ENCODE measurements at places on chromosomes 12 and 14.

- DNase-seq: peak; percentile 8
Observed at GRCh38 chr12:9084417-9084816, 31.3 kb downstream of the A2M start.

GRCh38 chr12:131853832-131854797 is 25.9 kb downstream of the MMP17 start:
- no peak for DNase-seq

DNA sequence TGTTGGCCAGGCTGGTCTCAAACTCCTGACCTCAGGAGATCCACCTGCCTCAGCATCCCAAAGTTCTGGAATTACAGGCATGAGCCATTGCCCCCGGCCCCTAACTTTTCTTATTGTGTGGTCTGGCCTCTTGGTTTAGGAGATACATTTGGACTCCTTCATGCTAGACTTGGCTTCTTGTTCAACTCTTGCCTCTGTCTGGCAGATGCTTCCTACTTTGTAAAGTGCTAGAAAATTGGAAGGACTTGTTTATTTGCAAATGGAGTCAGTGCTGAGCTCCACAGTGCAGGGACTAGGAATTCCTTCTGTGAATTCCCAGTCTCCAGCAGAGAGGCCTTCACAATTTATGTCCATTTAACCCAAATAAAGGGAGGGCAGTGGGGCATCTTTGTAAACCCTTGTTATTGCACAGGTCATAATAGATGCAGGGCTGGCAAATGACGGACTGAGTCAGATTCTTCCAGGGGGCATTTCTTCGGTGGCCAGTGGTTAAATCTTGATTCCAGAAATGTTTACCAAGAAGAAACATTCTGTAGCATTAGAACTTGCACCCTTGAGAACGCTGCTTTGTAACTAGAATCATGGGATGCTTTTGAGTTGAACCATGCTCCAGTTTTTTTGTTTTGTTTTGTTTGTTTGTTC is 73.8 kb upstream of the TBX3 start:
- no peak for DNase-seq

- DNase-seq: peak; percentile 18
Observed at GRCh38 chr12:64500394-64500793, 48.5 kb downstream of the TBK1 start.

- no peak for DNase-seq
Observed at GRCh38 chr12:116990971-116991966, 80.5 kb downstream of the FBXW8 start.

- DNase-seq: no peak
Observed at GRCh38 chr14:35395283-35395682, 9.3 kb downstream of the NFKBIA start.

DNA sequence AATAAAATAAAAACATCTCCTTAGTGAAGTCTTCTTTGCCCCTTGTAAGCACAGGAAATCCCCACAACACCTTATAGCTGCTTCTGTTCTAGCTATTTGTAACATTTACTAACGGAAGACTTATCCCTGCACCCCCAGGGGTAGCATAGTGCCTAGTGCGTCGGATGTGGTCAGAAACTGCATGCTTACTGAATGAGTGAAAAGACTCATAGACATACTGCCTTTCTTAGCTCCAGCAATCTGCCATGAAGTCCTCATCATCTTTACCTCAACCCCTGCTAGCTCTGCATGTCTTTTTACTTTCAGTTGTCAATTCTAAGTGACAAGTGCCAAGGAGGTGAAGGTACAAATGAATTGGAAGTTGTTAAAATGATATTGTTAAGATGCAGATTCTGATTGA is 12.9 kb downstream of the RIOX1 start:
- DNase-seq: no peak

DNA sequence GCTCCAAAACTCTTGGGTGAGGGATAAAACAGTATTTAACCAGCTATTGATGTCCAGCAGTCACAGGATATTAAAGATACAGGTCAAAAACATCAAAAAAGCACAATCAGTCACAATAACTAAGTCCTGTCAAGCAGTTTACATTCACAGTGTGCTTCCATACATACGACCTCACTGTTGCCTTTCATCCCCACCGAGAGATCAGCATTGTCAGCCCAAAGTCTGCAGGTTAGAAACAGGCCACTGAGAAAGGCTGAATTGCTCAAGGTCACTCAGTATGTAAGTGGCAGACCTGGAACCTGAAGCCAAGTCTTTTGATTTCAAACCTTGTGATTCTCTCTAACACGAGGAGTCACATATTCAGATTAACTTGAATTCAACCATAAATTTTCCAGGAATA is 124.9 kb downstream of the GXYLT1 start:
- DNase-seq: no peak

DNA sequence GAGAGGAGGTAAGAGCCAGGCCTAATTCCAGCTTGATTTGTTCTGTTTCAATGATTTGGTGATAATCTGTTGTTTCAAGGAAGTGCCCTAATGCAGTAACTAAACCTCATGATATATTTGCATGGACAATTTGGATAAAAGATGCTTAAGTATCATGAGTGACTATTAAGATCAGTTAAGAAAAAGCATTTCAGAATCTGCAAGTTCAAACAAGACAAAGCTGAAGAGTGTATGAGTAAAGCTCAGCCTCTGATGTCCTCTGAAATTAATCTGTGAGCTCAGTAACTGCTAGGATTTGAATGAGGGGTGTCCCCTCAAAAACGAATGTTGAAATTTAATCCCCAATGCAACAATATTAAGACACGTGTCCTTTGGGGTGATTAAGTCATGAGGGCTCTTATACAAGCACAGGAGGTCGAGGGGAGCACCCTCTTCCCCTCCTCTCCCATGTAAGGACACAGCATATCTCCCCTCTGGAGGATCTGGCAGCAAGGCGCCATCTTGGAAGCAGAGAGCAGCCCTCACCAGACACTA is 949.2 kb downstream of the GALC start:
- no peak for DNase-seq

GRCh38 chr12:2319737-2320506 is 267.1 kb downstream of the CACNA1C start:
- DNase-seq: no peak

- DNase-seq: peak; percentile 92
Observed at GRCh38 chr12:120720234-120720986, 5.2 kb upstream of the ACADS start.

- DNase-seq: peak; percentile 81
Observed at GRCh38 chr12:54439521-54440255, 20.6 kb upstream of the ITGA5 start.

GRCh38 chr12:120075034-120075616 is 41.4 kb downstream of the RAB35 start:
- peak; percentile 20 for DNase-seq

- no peak for DNase-seq
Observed at GRCh38 chr14:23518709-23519108, 32.9 kb downstream of the ZFHX2 start.

- no peak for DNase-seq
Observed at GRCh38 chr12:101862245-101862644, 15.1 kb upstream of the DRAM1 start.

DNA sequence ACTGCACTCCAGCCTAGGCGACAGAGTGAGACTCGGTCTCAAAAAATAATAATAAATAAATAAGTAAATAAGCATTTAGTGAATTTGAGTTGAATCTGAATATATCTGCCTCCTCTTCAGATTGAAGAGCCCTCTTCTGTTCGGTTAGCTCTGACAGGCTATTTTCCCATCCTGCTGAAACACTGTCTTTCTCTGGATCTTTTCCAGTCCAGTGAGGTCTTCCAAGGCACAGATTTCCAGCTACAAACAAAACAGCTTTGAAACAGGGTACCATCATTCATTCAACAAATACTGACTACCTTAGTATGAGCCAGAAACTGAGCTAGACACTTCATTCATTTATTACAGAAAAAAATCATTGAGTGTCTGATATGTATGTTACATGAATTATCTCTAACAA is 7.2 kb upstream of the SPRYD3 start:
- DNase-seq: no peak

GRCh38 chr12:31714406-31715271 is 14.2 kb downstream of the AMN1 start:
- no peak for DNase-seq

GRCh38 chr14:75631453-75631831 is 29.2 kb downstream of the ERG28 start:
- DNase-seq: no peak

- no peak for DNase-seq
Observed at GRCh38 chr14:101772770-101773169, 11.3 kb downstream of the PPP2R5C start.

DNA sequence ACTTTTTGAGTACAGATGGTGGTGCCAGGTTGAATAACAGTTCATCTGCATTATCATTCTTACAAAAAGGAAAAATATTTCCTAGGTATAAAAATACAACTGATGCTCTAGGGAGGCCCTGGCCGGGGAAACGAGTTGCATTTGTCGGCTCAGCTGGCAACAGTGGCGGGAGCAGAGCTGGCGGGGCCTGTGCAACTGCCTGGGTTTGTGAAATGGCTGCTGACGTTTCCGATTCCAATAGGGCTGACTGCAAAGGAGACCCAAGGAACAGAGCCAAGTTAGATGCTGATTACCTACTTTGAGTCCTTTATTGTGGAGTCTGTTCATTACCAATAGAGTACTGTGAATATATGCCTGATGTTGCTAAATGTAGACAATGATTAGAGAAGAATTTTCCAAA is 25.8 kb upstream of the PHLDA1 start:
- no peak for DNase-seq

- no peak for DNase-seq
Observed at GRCh38 chr12:107537464-107538119, 148.0 kb upstream of the PWP1 start.

DNA sequence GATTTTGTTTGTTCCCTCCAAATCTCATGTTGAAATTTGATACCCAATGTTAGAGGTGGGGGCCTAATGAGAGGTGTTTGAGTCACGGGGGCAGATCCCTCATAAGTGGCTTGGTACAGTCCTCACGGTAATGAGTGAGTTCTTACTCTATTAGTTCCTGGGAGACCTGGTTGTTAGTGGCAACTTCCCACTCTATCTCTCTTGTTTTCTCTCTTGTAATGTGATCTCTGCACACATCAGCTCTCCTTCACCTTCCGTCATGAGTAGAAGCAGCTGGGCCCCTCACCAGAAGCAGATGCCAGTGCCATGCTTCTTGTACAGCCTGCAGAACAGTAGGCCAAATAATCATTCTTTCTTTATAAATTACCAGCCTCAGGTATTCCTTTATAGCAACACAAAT is 29.6 kb upstream of the KCNK10 start:
- no peak for DNase-seq

GRCh38 chr14:100072783-100073346 is 7.6 kb downstream of the EVL start:
- DNase-seq: peak; percentile 83

- DNase-seq: no peak
Observed at GRCh38 chr12:74847169-74847568, 309.5 kb downstream of the ATXN7L3B start.

GRCh38 chr12:79546466-79547043 is 144.2 kb downstream of the PAWR start:
- no peak for DNase-seq

- no peak for DNase-seq
Observed at GRCh38 chr12:62703011-62703380, 232.0 kb downstream of the PPM1H start.

DNA sequence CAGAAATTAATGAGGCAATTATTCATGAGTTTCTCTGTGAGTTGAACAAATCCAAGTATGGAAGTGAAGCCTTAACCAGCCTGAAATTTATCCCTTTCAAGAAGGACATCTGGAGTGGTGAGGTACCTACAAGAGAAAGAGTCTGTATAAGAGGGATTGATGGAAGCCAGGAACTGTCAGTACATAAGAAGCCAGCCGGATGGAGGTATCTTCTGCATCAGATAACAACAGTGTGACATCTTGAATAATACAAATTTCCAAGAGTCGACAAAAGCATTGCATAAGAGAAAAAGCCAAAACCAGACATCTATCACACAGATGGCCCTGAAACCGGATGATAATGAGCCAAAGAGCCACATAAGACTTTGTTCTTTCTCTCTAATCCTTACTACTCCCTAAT is 781.2 kb downstream of the FLRT2 start:
- no peak for DNase-seq

DNA sequence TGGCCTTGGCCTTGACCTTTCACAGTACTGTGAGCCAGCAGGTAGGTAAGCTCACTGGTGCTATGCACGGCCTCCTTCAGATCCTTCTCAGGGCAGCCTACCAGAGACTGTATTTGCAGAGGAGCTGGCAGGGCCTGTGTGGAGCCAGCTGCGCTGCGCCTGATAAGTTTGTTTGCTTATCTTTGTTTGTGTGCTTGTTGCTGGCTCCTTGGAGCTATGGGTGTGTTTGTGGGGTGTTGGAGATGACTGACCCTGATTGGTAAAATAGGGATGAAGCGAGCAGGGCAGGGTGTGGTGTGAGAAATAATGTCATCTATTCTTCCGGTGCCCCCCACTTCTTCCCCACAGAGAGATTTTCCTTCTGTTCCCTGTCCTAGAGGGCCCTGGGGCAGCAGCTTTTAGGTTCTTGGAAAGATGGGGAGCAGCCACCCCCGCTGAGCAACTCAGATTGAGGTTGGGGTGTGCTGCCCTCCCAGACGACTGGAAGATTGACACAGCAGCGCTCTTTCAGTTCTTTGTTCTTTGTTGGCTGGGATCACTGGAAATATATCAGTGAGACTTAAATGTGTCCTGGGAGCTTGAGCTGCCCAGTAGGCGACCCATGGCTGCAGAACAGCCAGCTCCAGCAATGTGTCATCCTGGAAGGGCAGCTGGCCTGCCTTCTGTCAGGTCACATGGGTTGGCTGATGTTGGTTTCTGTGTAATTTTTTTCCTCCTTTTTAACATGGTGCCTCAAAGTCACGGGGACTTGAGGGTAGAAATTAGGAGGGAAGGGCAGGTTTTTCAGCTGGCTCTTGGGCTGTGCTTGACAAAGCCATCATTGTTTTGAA is 19.6 kb downstream of the MLXIP start:
- peak; percentile 97 for DNase-seq

DNA sequence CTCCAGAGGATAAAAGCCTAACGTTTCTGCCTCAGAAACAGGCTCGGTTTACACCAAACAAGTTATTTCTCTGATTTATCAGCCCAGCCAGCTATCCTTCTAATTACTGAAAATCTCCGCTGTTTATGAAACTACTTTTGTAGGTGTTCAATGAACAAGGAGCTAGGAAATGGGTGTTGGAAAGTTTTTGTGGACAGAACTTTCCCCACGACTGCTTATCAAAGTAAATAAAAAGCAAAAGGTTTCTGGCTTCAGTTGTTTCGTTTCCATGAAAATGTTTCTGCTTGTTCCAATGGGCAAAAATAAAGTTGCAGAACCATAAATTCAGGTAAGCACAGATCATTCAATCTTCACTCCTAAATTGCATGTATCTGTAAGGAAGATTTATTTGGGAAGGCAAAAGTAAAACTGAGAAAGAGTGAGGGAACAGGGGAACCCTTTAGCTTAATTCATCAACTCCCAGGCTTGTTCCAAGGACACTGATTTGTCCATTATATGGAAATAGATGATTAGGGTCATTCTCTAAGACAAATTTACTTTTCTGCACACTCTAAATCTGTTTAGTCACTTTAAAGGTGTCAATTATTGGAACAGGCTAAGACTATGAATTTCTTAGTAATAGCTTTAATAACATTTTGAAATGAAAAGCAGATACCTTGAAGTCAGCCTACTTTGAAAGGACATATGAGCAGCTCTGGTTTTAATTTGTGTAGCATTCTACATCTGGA is 175.9 kb upstream of the CDKN3 start:
- no peak for DNase-seq

- no peak for DNase-seq
Observed at GRCh38 chr12:52436000-52436827, 2.0 kb upstream of the KRT75 start.

- no peak for DNase-seq
Observed at GRCh38 chr12:68646484-68646883, 35.8 kb downstream of the RAP1B start.

GRCh38 chr14:55026441-55026792 is 482 bp downstream of the WDHD1 start:
- no peak for DNase-seq

GRCh38 chr12:13718271-13718670 is 263.1 kb downstream of the GRIN2B start:
- DNase-seq: no peak
